ENCODE measurements at places on chromosomes 3 and 15.

- DNase-seq, result no peak
Observed at GRCh38 chr15:101145362-101145761, 106.5 kb downstream of the CHSY1 start.

- DNase-seq, result no peak
Observed at GRCh38 chr3:113436809-113437208, 4.5 kb downstream of the CFAP44 start.

- no peak for DNase-seq
Observed at GRCh38 chr15:45827275-45827674, 192.4 kb downstream of the SQOR start.

DNA sequence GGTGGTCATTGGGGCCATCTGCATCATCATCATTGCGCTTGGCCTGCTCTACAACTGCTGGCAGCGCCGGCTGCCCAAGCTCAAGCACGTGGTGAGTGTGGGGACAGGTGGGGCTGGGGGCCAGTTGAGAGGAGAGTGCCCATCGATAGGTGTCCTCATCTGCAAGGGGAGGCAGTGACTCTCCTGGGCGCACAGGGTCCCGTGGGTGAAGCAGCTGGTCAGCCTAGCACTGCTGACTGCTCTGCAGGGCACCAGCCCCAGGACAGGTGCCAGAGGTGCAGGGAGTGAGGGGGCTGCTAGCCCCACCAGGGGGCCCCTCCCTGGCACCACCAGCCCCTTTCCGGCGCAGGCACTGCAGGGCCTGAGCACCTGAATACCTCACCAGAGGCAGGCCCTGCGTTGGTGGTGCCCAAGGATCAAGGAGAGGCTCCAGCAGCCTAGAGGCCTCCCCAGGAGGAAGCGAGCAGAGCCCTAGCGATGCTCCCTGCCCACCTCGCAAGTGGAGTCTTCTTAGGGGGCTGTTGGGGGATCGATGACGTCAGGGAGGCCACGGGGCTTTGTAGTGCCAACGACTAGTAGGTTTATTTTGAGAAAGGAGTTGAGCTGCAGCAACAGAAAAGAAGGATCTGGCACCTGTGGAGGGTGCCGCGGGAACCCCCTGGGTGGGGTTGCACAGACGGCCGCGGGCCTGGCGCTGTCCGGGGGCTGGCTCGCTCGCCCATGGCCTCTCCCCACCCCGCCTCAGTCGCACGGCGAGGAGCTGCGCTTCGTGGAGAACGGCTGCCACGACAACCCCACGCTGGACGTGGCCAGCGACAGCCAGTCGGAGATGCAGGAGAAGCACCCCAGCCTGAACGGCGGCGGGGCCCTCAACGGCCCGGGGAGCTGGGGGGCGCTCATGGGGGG lies 976 bp upstream of the ABTB1 start:
- DNase-seq, result no peak

DNA sequence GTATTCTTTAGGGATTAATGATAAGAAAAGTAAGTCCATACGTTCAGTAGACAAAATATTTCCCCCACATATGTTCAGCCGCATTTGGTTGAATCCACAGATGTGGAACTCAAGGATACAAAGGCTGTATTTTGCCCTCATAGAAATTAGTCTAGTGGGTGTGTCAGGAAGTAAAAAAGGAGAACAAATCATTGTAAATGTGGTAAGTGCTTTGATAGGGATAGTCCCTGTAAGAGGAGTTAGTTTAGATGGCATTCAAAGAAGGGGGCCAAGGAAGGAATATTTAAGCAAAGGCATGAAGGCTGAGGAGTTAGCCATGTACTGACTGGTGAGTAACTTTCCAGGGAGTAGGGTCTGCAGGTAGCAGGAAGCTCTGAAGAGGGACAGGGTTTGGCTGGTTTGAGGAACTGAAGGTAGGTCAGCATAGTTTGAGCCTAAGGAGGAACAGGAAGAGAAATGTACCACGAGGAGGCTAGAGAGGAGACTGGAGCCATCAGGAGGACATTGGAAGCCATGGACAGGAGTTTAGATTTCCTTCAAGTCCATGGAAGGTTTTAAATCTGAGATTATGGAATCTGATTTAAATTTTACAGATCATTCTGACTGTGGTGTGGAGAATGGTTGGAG lies 98.8 kb downstream of the MME start:
- DNase-seq, result no peak

Data from dorsolateral prefrontal cortex (tissue), 122 donors.